Lung (tissue), 17 donors: ENCODE measurements at places on chromosomes 13 and 19. TPM values are rescaled to one million over a fixed set of nuclear protein-coding genes. Genes with fewer than 3 reads are reported as not detected.

GRCh38 chr19:16027528-16027927 is 48.8 kb upstream of the TPM4 start:
- H3K36me3 ChIP-seq: no peaks in the 10 kb centered on the region
- no peak overlapping the region for H3K4me3 ChIP-seq
- no peaks in the 10 kb centered on the region for H3K4me1 ChIP-seq
- no peak overlapping the region for H3K27ac ChIP-seq

DNA sequence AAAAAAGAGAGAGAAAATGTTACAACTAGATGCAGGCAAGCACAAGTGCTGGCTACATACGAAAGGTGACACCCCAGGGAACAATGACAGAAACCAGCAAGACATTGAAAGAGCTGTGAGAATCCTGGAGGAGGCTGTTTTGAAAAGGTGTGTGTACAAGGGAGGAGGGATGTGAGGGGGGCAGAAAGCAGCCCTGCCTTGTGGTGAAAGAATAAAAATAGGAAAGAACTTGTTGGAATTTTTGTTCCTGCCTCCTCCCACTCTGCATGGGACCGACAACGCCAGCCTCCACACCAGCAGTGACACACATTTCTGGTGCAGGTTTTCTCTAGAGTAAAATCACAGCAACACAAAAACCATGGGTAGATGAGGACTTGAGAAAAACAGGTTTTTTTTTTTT is 1258.6 kb downstream of the PCDH9 start:
- H3K36me3 ChIP-seq: no peaks in the 10 kb centered on the region
- DNase-seq: no peak
- no peaks in the 10 kb centered on the region for H3K27me3 ChIP-seq
- H3K4me3 ChIP-seq: no peak overlapping the region
- no peak overlapping the region for H3K27ac ChIP-seq

DNA sequence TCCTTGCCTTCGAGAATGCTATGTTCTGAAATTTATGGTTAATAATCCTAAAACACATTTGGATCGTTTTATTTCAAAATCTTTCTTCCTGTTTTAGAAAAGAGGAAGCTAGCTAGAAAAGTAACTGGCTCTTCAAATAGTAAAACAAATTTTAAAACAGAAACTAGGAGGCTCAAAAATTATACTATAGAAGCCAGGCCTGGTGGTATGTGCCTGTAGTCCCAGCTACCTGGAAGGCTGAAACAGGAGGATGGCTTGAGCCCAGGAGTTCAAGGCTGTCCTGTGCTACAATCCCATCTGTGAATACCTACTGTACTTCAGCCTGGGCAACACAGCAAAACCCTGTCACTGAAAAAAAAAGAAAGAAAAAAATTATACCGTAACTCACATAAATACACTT is 57.9 kb downstream of the ELF1 start:
- peaks cover 4% of the 10 kb centered on the region for H3K36me3 ChIP-seq
- no peak overlapping the region for H3K27ac ChIP-seq
- H3K4me1 ChIP-seq: no peaks in the 10 kb centered on the region
- DNase-seq: no peak
- H3K4me3 ChIP-seq: no peak overlapping the region
- H3K27me3 ChIP-seq: no peaks in the 10 kb centered on the region

DNA sequence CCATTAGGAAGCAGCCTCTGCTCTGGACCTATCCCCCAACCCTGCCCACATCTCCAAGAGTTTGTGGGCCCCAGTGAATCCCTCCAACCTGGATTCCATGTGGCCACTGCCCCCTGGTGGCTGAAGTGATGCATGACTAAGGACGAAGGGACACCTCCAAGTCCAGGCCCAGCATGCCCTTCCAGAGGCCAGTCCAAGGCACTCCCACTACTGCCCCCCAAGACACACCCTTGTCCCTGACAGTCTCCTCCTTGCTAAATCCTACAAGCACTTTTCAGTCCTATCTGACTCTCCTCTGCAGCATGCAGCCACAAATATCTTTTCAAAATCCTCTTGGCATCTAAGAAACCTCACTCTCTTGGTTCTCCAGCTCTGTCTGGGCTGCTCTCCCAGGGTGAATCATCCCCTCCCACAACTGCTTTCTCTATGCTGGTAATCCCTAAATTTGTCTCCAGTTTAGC is 33.0 kb downstream of the DEDD2 start:
- H3K27me3 ChIP-seq: peaks cover 24% of the 10 kb centered on the region
- DNase-seq: peak; percentile 64
- H3K4me3 ChIP-seq: no peak overlapping the region
- H3K36me3 ChIP-seq: no peaks in the 10 kb centered on the region
- H3K27ac ChIP-seq: no peak overlapping the region
- H3K4me1 ChIP-seq: no peaks in the 10 kb centered on the region

- H3K27me3 ChIP-seq: no peaks in the 10 kb centered on the region
- H3K4me1 ChIP-seq: no peaks in the 10 kb centered on the region
- H3K36me3 ChIP-seq: no peaks in the 10 kb centered on the region
- no peak overlapping the region for H3K27ac ChIP-seq
- no peak overlapping the region for H3K4me3 ChIP-seq
These were observed 473.3 kb downstream of the ITGBL1 start for GRCh38 chr13:101925731-101926130.

DNA sequence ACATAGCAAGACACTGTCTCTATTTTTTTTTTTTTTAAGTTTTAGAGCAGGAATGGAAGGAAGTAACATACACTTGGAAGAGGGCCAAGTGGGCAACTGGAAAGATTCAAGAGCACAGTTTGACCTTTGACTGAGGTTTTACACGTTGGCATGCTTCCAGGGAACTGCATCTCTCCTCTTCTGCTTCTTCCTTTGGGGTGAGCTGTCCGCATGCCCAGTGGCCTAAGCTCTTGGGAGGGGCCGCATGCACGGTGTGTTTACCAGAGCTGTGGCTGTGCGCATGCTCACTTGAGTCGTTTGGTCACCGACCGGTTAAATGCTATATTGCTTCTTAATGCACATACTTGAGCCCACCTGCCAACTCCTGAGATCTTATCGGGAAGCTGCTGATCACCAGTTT is 727.7 kb downstream of the UQCRFS1 start:
- no peak overlapping the region for H3K4me3 ChIP-seq
- H3K27ac ChIP-seq: no peak overlapping the region
- DNase-seq: peak; percentile 32
- no peaks in the 10 kb centered on the region for H3K27me3 ChIP-seq
- H3K36me3 ChIP-seq: no peaks in the 10 kb centered on the region

DNA sequence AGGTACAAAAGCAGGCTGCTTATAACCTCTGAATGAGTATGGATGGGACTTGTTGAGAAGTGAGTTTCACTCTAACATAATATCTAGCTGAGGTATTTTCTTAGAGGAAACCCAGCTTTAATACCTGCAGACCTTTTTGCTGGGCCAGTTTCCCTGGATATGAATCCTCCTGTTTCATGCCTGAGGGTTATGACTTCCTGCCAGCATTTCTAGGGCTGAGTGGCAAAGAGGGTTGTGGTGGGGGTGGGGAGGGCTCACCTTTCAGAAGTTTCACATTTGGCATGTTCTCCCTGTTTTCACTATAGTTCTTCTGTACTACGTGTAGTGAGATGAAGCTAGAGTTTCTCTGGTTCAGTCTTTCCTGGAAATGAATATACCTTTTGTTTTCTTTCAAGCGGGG is 73.7 kb downstream of the LACC1 start:
- no peaks in the 10 kb centered on the region for H3K27me3 ChIP-seq
- H3K36me3 ChIP-seq: no peaks in the 10 kb centered on the region
- no peak overlapping the region for H3K27ac ChIP-seq
- DNase-seq: peak; percentile 38
- no peaks in the 10 kb centered on the region for H3K4me1 ChIP-seq

DNA sequence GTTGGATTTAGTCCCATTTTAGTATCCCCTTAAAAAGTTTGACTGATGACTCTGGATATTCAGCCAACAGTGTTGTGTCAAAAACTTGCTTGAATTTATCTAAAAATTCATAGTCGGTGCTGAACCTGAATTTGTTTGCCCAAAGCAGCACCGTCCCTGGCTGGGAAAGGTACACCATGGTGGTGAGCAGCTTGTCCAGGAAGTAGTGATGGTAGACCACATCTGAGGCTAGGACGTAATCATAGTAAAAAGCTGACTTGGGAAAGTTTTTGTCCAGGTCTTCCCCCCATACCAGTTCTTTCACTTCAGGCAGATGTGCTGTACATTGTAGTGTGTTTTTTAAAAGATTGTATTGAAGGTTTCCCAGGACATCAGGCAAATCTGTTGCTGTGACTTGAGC is 8.8 kb downstream of the METTL21C start:
- no peak overlapping the region for H3K4me3 ChIP-seq
- H3K4me1 ChIP-seq: no peaks in the 10 kb centered on the region
- no peaks in the 10 kb centered on the region for H3K36me3 ChIP-seq
- no peak for DNase-seq
- H3K27ac ChIP-seq: no peak overlapping the region

GRCh38 chr19:54133312-54133956 is 4.1 kb upstream of the CNOT3 start:
- no peaks in the 10 kb centered on the region for H3K27me3 ChIP-seq
- peaks cover 18% of the 10 kb centered on the region for H3K36me3 ChIP-seq
- H3K4me1 ChIP-seq: peaks cover 3% of the 10 kb centered on the region

DNA sequence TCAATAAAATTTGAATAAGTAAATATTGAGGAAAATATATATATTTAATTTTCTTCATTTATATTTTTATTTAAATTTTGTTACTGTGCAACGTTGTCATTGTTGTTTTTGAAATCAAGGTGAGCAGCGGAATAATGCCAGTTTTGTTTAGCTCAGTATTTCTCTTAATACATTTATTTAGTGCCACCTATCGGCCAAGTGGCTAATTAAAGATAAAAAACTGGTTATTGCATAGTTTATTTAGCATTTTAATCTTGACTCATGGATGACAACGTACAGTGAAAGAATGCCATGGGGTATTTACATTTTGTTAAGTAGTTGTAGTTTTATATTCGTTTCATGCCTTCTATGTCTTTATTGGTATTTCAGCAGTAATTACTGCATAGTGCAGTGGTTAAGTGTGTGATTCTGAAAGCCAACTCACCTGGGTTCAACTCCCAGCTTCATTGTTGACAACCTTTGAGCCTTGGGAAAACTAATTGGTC is 265.9 kb downstream of the MYO16 start:
- H3K4me1 ChIP-seq: no peaks in the 10 kb centered on the region
- H3K27me3 ChIP-seq: peaks cover 3% of the 10 kb centered on the region
- no peak for DNase-seq
- no peak overlapping the region for H3K4me3 ChIP-seq

DNA sequence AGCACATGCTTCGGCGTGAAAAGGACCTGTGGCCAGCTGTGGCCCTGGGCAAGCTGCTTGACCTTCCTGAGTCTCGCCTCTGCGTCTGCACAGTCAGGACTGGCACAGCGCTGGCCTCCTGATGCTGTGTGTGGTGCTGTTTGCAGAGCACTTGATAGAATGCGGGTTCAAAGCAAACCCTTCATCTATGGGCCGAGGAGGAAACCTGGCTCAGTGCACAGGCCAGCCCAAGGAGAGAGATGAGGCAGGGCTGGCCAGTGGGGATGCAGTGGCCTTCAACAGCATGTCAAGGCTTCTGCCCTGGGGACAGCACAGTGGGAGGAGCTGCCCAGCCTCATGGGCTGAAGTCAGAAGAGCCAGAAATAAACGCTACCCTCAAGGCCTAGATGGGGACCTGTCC is 21.3 kb upstream of the VSTM2B start:
- H3K4me1 ChIP-seq: peaks cover 10% of the 10 kb centered on the region
- H3K27me3 ChIP-seq: no peaks in the 10 kb centered on the region
- H3K27ac ChIP-seq: no peak overlapping the region
- no peak for DNase-seq

DNA sequence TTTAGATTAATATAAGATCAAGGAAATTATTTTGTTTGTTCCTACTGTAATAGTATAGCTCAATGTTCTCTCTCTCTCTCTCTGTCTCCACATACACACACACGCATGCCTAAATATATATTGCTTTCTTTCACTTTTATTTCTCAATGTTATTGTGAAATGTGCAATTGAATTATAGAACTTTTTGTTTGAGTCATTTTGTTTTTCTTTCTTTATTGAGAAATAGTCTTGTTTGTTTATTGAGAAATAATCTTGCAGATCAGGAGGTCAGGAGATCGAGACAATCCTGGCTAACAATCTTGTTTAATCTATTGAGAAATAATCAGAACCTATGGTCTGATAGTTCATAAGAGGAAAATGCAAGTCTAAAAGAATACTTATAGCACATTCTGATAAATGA is 1581.3 kb downstream of the EFNB2 start:
- no peaks in the 10 kb centered on the region for H3K36me3 ChIP-seq
- no peaks in the 10 kb centered on the region for H3K4me1 ChIP-seq
- H3K27ac ChIP-seq: no peak overlapping the region
- H3K4me3 ChIP-seq: no peak overlapping the region

GRCh38 chr13:100728201-100728600 is 53.6 kb upstream of the TMTC4 start:
- H3K36me3 ChIP-seq: no peaks in the 10 kb centered on the region
- no peaks in the 10 kb centered on the region for H3K4me1 ChIP-seq
- H3K27me3 ChIP-seq: no peaks in the 10 kb centered on the region

- no peak overlapping the region for H3K4me3 ChIP-seq
- no peaks in the 10 kb centered on the region for H3K36me3 ChIP-seq
- H3K27me3 ChIP-seq: no peaks in the 10 kb centered on the region
- no peak for DNase-seq
These were observed 244.7 kb downstream of the DCT start for GRCh38 chr13:94234738-94235137.

DNA sequence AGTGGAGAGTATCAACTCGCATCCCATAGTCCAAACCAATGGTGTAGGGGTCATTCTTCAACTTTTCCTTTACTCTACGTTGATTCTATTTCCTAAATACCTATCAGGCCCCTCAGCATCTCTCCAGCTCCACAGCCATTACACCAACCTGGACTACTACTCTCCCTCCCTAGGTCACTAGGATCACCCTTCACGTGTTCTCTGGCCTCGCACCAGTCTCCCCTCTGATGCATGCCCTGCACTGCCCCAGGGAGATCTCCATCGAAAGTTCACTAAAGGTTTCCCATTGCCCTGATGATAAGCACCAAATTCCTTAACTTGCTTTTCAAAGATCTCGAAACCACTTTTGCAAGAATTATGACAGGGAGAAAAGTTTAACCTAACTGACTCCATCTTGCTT is 421.5 kb downstream of the TSHZ3 start:
- no peaks in the 10 kb centered on the region for H3K4me1 ChIP-seq
- no peak overlapping the region for H3K4me3 ChIP-seq
- no peaks in the 10 kb centered on the region for H3K27me3 ChIP-seq
- no peaks in the 10 kb centered on the region for H3K36me3 ChIP-seq
- no peak overlapping the region for H3K27ac ChIP-seq
- no peak for DNase-seq

TEX101 gene
- not detected for total RNA-seq

POP4 gene
- 68.5 TPM for total RNA-seq

ZNF256 gene
- 4.9 TPM for total RNA-seq

RNF17 gene
- 0.09 TPM for total RNA-seq

IGFL3 gene
- total RNA-seq: not detected

C19orf81 gene
- total RNA-seq: 2.5 TPM

THSD8 gene
- total RNA-seq: 2.2 TPM

CPB2 gene
- not detected for total RNA-seq
